ENCODE measurements at places on chromosomes 12 and 14.

GRCh38 chr12:84803661-84804060 is 108.9 kb downstream of the SLC6A15 start:
- no peak for DNase-seq

GRCh38 chr12:50533203-50533584 is 28.4 kb downstream of the DIP2B start:
- no peak for DNase-seq

GRCh38 chr12:80858356-80858755 is 79.4 kb downstream of the LIN7A start:
- no peak for DNase-seq

DNA sequence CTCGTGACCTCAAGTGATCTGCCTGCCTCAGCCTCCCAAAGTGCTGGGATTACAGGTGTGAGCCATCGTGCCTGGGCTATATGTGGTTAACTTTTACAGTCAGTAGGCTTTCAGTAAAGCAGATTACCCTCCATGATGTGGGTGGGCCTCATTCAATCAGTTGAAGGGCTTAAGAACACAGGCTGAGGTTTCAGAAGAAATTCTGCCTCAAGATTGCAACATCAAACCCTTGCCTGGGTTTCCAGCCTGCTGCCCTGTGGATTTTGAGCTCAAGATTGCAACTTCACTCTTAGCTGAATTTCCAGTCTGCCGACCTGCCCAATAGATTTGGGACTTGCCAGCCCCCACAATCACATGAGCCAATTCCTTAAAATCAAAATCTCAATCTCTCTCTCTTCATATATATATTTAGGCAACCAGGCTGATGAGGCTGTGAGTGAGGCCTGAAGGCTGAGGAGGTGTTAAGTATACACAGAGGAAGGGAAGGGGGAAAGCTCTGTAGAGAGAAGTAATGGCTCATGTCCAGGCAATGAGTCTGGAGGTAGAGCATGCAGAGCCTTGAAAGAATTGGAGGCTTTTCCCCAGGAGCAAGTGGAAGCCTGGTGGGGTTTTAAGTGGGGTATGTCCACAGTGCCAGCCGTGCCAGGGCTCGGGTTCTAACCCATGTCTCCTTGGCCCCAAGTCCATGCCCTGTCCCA is 33.3 kb upstream of the ACTN1 start:
- no peak for DNase-seq

- no peak for DNase-seq
Observed at GRCh38 chr14:68033336-68033932, 213.9 kb downstream of the RAD51B start.

DNA sequence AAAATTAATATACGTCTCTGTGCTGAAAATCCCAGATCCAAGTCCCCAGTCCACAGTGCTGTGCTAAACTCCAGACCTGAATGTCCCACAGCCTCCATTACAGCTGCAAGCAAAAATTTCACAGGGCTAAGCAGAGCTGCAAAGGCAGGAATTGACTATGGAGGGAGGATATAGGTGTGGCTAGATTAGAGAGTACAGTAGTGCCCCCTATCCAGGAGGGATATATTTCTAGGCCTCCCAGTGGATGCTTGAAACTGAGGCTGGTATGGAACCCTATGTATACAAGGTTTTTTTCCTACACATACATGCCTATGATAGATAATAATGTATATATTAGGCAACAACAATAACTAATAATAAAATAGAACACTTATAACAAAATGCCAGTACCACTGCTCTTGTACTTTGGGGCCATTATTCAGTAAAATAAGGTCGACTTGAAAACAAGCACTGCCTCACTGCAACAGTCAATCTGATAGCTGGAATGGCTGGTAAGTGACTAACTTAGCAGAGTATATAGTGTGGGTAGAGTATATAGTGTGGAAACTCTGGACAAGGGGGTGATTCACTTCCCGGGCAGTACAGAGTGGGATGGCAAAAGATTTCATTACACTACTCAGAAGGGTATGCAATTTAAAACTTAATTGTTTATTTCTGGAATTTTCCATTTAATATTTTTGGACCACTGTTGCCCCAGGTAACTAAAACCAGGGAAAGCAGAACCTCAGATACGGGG is 82.7 kb downstream of the C14orf132 start:
- DNase-seq: no peak

DNA sequence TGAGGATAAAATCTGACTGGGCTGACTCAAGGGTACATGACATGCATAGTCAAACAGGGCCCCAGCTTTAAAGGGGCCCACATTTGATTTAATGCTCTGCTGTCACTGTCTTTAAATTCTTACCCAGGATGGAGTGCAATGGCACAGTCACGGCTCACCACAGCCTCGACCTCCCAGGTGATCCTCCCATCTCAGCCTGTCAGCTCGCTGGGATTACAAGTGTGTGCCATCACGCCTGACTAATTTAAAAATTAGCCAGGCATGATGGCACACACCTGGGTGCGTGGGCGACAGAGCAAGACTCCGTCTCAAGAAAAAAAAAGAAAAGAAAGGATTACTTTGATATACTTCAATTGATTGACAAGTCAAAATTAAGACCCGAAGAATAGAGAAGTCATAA is 9.2 kb upstream of the PLBD1 start:
- no peak for DNase-seq
